ENCODE measurements at places on chromosomes 16 and 17.

GRCh38 chr17:21345236-21345635 lies 30.9 kb upstream of the KCNJ12 start:
- H3K27ac ChIP-seq = no peak overlapping the region
- no peak for DNase-seq
- H3K4me3 ChIP-seq = no peak overlapping the region

GRCh38 chr17:79777120-79777893 lies 641 bp upstream of the CBX2 start:
- peaks cover 7% of the 10 kb centered on the region for H3K4me1 ChIP-seq
- H3K27ac ChIP-seq = no peak overlapping the region
- H3K27me3 ChIP-seq = peaks cover 11% of the 10 kb centered on the region
- no peak for DNase-seq
- peak overlapping the region; percentile 28 for H3K4me3 ChIP-seq

- no peak for DNase-seq
- no peak overlapping the region for H3K4me3 ChIP-seq
- H3K27ac ChIP-seq = peak overlapping the region; percentile 52
- H3K27me3 ChIP-seq = no peaks in the 10 kb centered on the region
- no peaks in the 10 kb centered on the region for H3K36me3 ChIP-seq
These were observed 3.5 kb downstream of the GRB2 start for GRCh38 chr17:75402026-75402425.

DNA sequence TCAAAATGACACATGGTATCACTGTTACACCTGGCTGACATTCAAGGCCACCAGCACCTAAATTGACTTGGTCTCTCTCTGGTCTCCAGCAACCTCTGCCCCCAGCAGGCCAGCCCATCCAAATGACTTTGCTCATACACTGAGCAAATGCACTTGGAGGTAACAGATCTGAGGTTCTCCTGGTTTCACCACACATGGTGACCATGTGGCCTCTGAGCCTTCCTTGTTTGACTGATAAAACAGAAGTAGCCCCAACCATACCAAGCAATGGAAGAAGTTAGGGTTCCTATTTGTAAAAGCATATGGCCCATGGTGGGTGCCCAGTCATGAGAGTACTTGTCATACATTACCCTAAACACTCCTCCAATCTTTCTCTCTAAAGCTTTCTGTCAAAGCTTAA lies 181.7 kb downstream of the MRTFB start:
- no peak for DNase-seq
- no peaks in the 10 kb centered on the region for H3K27me3 ChIP-seq
- H3K4me3 ChIP-seq = no peak overlapping the region
- no peak overlapping the region for H3K27ac ChIP-seq
- H3K36me3 ChIP-seq = no peaks in the 10 kb centered on the region

Measured in naive thymus-derived CD4-positive, alpha-beta T cell (primary cell).